CD4-positive, alpha-beta T cell treated with Interleukin-15 for 4 hours (primary cell): ENCODE measurements at places on chromosomes 16 and 17.

- DNase-seq: no peak
These were observed 12.5 kb upstream of the C1QTNF8 start for GRCh38 chr16:1108299-1109252.

DNA sequence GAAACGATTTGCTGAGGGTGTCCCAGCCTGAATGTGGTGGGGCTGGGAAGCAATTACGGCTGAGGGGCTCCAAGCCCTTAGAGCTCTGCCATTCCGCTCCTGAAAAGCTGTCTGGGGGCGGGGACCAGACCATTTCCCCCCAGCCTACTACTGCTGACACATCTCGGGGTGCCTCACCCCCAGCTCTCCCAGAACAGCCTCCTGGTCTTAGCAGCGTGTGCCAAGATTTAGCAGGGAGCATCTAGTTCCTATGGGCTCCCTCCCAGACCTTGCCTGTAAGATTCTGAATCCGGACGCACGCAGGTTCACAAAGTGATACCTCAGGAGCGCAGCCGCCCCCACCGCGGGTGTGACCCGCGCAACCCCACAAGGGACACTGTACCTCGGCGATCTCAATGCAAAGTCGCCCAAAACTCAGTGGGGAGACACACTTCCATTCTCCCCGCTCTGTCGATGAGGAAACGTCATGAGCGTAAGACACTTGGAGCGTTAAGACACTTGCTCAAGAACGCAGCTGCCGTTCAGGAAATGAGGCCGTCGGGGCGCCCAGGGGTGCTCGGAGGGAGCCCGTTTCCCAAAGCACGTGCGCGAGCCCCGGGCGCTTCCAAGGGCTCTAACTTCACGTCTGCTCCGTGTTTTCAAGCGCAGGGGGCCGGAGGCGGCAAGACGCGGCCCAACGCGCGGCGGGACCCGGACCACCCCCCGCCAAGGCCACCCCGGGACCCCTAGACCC, 629 bp downstream of the GEMIN4 start:
- DNase-seq: peak; percentile 30

GRCh38 chr16:12775656-12776236, 27.9 kb downstream of the CPPED1 start:
- no peak for DNase-seq

DNA sequence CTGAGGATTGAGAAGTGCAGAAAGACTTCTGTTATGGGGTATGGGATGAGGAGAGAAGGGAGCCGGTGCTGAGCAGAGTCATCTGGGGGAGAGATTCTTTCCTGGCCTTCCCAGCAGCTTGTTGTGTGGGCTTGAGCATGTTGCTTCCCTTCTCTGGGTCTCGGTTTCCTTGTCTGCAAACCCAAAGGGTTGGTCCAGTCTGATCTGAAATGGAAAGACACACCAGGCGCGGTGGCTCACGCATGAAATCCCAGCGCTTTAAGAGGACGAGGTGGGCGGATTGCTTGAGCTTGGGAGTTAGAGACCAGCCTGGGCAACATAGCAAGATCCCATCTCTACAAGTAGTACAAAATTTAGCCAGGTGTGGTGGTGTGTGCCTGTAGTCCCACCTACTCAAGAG, 6.0 kb downstream of the SOCS3 start:
- DNase-seq: no peak
